Natural killer cell (primary cell): ENCODE measurements at places on chromosomes 3 and 15. TPM values are rescaled to one million over a fixed set of nuclear protein-coding genes. Genes with fewer than 3 reads are reported as not detected.

DNA sequence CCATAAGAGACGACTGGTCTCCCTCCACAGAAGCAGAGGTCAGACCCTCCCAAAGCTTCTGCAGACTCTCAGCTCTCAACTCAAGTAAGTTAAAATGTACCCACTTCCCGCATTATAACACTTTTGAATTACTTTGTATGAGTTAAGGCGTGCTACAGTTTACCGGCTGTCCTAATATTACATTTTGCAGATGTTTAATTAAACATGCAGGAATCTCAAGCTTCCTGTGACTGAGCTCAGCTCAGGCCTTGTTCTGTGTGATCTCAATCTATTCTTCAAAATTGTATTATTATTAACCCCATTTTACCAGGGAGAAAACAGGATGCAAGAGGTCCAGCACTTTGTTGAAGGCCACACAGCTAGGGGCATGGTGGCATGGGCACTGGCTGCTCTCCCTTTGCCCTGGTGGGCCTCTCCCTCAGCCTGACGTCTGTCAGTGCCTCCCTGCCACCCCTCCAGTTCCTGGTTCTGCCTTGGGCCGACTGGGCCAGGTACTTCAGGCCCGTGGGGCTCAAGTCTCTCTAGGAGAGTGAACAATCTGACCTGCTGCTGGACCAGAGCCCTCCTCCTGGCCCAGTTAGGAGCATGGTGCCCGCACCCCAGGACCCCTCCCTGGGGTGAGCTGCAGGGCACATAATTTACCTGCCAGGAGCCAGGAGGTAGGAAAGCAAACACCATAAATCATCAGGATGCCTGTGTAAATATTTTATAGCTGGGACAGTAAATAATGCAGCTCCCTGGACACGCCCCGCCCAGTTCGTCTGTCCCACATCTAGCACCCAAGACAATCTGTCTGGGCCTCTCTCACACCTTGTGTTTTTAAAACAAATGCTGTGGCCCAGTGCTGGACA is 14.9 kb upstream of the RFT1 start:
- no peak overlapping the region for H3K4me3 ChIP-seq
- H3K36me3 ChIP-seq: no peaks in the 10 kb centered on the region
- no peaks in the 10 kb centered on the region for H3K27me3 ChIP-seq
- DNase-seq: no peak

DNA sequence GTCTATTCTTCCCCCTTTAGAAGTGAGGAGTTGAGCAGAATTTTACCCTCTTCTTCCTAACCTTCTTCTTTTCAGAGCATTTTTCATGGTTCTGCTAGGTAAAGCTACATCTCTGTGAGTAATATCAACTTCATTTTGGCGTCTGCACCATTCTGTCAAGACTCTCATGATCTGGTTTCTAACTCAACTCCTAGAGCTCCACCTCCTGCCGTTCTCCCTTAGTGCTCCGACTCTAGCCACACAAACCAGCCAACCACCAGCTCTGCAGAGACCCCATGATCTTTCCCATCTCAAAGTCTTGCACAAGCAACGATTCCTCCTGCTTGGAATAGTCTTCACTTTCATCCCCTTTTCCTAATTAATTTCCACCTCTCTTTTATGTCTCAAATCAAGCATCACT is 193.9 kb upstream of the TMC3 start:
- H3K36me3 ChIP-seq: no peaks in the 10 kb centered on the region
- H3K4me3 ChIP-seq: no peak overlapping the region
- no peaks in the 10 kb centered on the region for H3K27me3 ChIP-seq
- no peak for DNase-seq
- no peak overlapping the region for H3K27ac ChIP-seq

GRCh38 chr3:167729591-167729990 is 5.1 kb downstream of the PDCD10 start:
- no peaks in the 10 kb centered on the region for H3K36me3 ChIP-seq
- no peak overlapping the region for H3K4me3 ChIP-seq
- H3K4me1 ChIP-seq: peaks cover 6% of the 10 kb centered on the region
- no peak for DNase-seq
- H3K27me3 ChIP-seq: no peaks in the 10 kb centered on the region
- no peak overlapping the region for H3K27ac ChIP-seq

- no peak overlapping the region for H3K4me3 ChIP-seq
- H3K4me1 ChIP-seq: no peaks in the 10 kb centered on the region
- no peak overlapping the region for H3K27ac ChIP-seq
- no peaks in the 10 kb centered on the region for H3K27me3 ChIP-seq
- no peak for DNase-seq
These were observed 44.7 kb downstream of the ATP11B start for GRCh38 chr3:182837855-182838454.

GRCh38 chr3:184156522-184156955 is 1.4 kb downstream of the DVL3 start:
- H3K27me3 ChIP-seq: no peaks in the 10 kb centered on the region
- no peak for DNase-seq
- no peak overlapping the region for H3K27ac ChIP-seq
- peak overlapping the region; percentile 98 for H3K4me3 ChIP-seq
- H3K4me1 ChIP-seq: peaks cover 46% of the 10 kb centered on the region
- no peaks in the 10 kb centered on the region for H3K36me3 ChIP-seq

DNA sequence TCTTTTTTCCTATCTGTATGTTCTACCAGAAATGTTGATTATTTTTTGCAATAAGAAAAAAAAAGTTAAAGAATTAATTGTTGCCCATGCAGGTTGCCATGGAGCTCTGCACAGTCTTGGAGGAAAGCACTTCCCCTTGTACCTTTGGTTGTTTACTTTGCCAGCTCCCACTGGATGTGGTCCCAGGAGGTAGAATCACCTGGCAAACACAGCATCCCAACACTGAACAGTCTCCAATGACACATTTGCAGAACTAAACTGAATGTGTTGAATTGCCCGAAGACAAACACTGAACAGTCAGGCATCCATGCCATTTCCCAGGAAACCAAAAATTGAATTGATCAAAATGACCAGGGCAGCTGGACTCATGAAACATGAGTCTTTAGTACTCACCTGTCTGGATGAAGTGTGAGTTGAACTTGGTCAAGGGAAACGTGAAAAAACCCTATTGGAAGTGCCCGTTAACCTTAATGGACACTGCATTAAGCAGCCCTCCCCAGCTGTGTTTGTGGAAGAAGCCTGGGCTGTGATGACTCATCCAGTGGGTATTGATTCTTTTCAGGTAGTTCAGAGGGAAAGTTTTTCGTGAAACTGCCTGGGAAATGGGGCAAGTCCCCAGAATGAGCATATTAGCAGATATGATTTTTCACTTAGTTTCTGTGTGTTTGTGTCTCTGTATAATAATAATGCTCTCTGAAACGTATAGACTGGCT is 284.7 kb upstream of the STT3B start:
- H3K36me3 ChIP-seq: no peaks in the 10 kb centered on the region
- H3K4me3 ChIP-seq: no peak overlapping the region
- no peaks in the 10 kb centered on the region for H3K27me3 ChIP-seq
- no peaks in the 10 kb centered on the region for H3K4me1 ChIP-seq
- no peak for DNase-seq
- H3K27ac ChIP-seq: no peak overlapping the region

DNA sequence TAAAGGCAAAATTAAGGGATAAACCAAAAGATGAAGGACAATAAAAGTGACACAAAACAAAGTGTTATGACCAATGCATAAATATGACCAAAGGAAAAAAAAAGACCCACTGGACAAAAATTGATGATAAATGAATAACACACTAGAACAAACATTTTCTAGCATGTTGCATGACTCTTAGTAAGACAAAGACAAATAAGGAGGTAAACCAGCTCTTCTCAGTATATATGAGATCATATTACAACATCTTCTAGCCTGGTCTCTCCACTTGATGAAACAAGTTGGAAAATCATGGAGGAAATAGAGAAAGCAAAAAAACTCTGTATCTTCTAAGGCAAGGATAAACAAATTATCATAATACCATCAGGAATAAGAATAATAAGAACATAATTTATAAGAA is 163.9 kb upstream of the GBE1 start:
- H3K36me3 ChIP-seq: no peaks in the 10 kb centered on the region
- DNase-seq: no peak
- no peak overlapping the region for H3K27ac ChIP-seq

- H3K36me3 ChIP-seq: no peaks in the 10 kb centered on the region
- no peak overlapping the region for H3K4me3 ChIP-seq
- DNase-seq: no peak
- peaks cover 9% of the 10 kb centered on the region for H3K4me1 ChIP-seq
- no peak overlapping the region for H3K27ac ChIP-seq
These were observed 42.5 kb downstream of the CHCHD6 start for GRCh38 chr3:126746395-126747177.

GRCh38 chr15:27906802-27907201 is 192.3 kb downstream of the OCA2 start:
- no peaks in the 10 kb centered on the region for H3K36me3 ChIP-seq
- H3K4me1 ChIP-seq: no peaks in the 10 kb centered on the region
- no peaks in the 10 kb centered on the region for H3K27me3 ChIP-seq
- DNase-seq: no peak
- no peak overlapping the region for H3K4me3 ChIP-seq

- H3K27ac ChIP-seq: no peak overlapping the region
- H3K27me3 ChIP-seq: no peaks in the 10 kb centered on the region
- H3K36me3 ChIP-seq: no peaks in the 10 kb centered on the region
- no peak for DNase-seq
- H3K4me3 ChIP-seq: no peak overlapping the region
- no peaks in the 10 kb centered on the region for H3K4me1 ChIP-seq
These were observed 90.9 kb downstream of the TP63 start for GRCh38 chr3:189721873-189722665.

- H3K36me3 ChIP-seq: no peaks in the 10 kb centered on the region
- H3K4me1 ChIP-seq: no peaks in the 10 kb centered on the region
- no peak overlapping the region for H3K4me3 ChIP-seq
- no peak overlapping the region for H3K27ac ChIP-seq
- no peaks in the 10 kb centered on the region for H3K27me3 ChIP-seq
- DNase-seq: no peak
These were observed 34.7 kb upstream of the PHLDB2 start for GRCh38 chr3:111824351-111824750.

DNA sequence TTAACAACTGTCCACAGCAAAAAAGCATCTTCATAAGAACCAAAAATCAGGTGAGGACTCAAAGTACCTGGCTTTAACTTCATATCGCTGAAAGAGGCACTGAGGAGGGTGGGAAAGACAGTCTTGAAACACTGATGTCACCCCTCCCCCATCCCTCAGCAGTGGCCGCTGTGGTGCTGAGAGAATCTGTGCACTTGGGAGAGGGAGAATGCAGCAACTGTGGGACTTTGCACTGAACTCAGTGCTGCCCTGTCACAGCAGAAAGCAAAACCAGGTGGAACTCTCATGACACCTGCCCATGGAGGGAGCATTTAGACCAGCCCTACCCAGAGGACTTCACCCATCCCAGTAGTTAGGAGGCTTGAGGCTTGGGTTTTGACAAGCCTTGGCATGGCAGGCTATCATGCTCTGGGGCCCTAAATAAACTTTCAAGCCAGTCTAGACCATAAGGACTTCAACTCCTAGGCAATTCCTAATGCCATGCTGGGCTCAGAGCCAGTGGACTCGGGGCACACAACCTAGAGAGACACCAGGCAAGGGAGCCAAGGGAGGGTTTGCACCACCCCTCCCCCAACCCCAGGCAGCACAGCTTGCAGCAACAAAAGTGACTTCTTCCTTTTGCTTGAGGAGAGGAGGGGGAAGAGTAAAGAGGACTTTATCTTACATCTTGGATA is 6.1 kb upstream of the ZSCAN2 start:
- no peaks in the 10 kb centered on the region for H3K27me3 ChIP-seq
- peaks cover 21% of the 10 kb centered on the region for H3K4me1 ChIP-seq
- no peak overlapping the region for H3K4me3 ChIP-seq
- H3K36me3 ChIP-seq: no peaks in the 10 kb centered on the region
- H3K27ac ChIP-seq: no peak overlapping the region

DNA sequence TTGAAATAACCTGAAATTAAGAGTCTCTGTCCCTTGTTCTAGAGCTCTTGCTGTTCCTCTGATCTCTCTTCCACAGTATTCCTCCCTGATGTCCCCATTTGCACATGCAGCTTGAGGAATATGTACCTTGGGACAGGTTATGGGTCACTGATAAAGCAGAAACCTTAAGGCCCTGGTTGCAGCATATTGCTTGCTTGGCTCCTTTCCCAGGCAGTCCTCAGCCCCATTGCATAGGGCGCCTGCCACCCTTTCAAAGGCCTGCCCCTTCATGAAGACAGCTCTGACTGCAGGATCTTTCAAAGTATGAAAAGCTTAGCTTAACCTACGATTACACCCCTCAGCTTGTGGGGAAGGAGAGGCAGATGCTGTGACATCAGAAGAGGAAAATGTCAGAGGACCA is 51.6 kb downstream of the WDR76 start:
- H3K27ac ChIP-seq: no peak overlapping the region
- no peaks in the 10 kb centered on the region for H3K27me3 ChIP-seq
- H3K36me3 ChIP-seq: no peaks in the 10 kb centered on the region
- DNase-seq: no peak
- H3K4me3 ChIP-seq: no peak overlapping the region

- no peaks in the 10 kb centered on the region for H3K4me1 ChIP-seq
- H3K4me3 ChIP-seq: no peak overlapping the region
- DNase-seq: no peak
- no peaks in the 10 kb centered on the region for H3K27me3 ChIP-seq
These were observed 694.0 kb downstream of the DIPK2A start for GRCh38 chr3:144665567-144666053.

DNA sequence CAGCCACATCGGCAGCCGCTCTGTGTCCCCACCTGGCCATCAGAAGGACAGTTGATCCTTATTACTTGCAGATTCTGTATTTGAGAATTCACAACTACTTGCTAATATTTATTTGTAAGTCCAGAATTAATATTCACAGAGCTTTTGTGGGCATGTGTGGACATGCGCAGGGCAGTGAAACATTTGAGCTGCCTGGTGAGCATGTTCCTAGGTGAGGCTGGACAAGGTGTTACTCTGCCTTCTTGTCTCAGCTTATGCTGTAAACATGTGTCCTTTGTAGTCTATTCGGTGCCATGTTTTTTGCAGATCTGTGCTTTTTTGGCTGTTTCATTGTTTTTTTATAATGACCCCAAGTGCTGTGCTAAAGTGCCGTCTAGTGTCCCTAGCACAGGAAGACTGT is 15.6 kb downstream of the FAH start:
- H3K27me3 ChIP-seq: no peaks in the 10 kb centered on the region
- H3K4me1 ChIP-seq: no peaks in the 10 kb centered on the region
- DNase-seq: no peak
- H3K27ac ChIP-seq: no peak overlapping the region

- no peak for DNase-seq
- no peaks in the 10 kb centered on the region for H3K27me3 ChIP-seq
- no peaks in the 10 kb centered on the region for H3K4me1 ChIP-seq
- H3K27ac ChIP-seq: no peak overlapping the region
These were observed 86.3 kb downstream of the CNTN6 start for GRCh38 chr3:1179146-1179545.

- no peaks in the 10 kb centered on the region for H3K36me3 ChIP-seq
- H3K27me3 ChIP-seq: no peaks in the 10 kb centered on the region
- no peak for DNase-seq
- no peak overlapping the region for H3K4me3 ChIP-seq
These were observed 95.5 kb downstream of the DPH6 start for GRCh38 chr15:35450492-35450891.

The CACNA1D gene
- total RNA-seq: 0.54 TPM

The FOXL2 gene
- total RNA-seq: not detected

The UROC1 gene
- not detected for total RNA-seq

The ITPKA gene
- not detected for total RNA-seq

The TRIM59 gene
- total RNA-seq: 16.7 TPM

The PLA2G4E gene
- total RNA-seq: not detected

The EPHA6 gene
- not detected for total RNA-seq
